Fibroblast of skin of back (primary cell): ENCODE measurements at places on chromosomes 12 and 14.

DNA sequence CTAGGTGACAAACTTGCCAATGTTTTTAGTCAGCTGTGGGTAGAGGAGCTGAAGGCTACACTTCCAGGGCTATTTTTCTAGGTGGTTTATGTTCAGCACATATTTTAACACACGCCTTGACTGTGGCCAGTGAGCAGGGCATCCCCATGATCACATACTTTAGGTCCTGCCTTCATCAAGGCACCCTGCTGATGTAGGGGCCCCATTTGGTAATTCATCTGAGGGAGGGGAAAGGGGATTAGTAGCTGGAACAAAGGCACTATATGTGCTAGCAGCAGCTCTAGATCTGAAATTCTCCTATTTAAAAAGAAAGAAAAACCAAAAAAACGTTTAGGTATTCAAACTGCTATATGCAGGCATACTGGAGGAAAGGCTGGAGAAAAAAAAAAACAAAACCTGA is 14.5 kb downstream of the EGLN3 start:
- no peak for DNase-seq

DNA sequence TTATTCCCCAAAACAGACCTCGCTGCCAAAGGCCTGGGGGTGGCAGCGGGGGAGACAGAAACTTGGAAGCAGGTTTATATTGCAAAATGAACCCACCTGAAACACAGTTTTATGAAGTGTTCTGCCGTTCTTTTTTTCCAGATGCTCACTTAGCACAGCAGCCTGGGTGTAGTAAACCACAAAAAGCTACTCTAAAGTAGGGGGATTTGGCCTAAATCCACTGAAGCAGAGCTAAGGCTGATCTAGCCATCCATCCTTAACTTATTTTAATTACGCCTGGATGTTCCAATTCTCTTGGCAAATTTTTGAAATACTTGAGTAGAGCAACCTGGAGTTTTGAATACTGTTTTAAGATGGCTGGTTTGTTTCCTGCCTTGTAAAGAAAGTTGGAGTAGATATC is 121.2 kb downstream of the GPR135 start:
- DNase-seq: no peak

DNA sequence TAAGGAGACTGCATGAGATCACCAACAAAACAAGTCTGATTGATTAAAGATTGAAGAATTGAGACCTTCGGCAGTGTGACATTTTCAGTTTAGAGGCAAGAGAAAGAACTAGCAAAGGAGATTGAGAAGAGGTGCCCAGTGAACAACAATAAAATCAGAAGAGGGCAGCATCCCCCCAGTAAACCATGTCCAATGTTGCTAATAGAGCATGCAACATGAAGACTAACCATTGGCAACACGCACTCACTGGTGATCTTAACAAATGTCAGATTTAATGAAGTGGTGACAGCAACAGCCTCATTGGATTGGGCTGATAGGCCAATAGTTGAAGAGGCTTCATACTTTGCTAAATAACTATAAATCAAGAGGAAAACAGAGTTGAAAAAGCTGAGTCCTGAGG is 20.7 kb upstream of the TAS2R14 start:
- DNase-seq: no peak

GRCh38 chr12:56206452-56207166 is 15.1 kb downstream of the RNF41 start:
- peak; percentile 61 for DNase-seq

DNA sequence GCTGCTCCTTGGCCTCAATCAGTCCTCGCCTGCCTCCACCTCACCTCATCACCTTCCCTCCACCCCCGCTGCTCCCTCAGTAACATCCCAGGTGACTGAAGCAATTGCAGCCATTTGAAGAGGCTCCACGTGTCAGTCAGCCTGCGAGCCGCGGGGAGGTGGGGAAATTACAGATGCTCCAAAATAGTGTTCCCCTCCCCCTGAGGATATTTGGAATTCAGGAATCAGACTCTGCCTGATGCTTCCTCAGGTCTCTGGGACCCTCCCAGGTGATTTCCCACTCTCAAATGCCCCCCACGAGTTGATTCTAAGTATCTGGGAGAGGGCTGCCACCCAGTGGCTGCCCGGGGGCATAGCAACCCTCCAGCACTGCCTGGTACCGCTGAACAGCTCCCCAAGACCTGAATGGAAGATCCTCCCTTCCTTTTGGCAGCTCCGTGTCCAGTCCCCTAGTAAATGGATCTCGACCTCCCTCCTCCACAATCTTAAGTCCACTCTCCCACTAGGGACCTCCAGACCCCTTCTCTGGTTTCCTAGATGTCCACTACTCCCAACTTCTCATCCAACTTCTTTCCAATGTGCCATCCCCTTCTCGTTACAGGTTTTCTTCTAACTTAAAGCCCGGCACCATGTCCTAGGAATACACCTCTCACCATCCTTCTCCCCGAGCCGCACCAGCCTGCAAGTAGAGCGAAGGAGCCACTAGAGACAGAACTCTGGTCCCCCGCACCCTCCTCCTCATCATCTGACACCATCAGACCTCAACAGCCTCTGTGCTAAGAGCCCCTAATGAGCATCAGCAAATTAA is 1.4 kb upstream of the ASIC1 start:
- peak; percentile 31 for DNase-seq

- no peak for DNase-seq
Measured at GRCh38 chr12:115838952-115839351, 438.5 kb downstream of the MED13L start.

GRCh38 chr14:35653045-35653444 is 119.1 kb downstream of the INSM2 start:
- DNase-seq: no peak

DNA sequence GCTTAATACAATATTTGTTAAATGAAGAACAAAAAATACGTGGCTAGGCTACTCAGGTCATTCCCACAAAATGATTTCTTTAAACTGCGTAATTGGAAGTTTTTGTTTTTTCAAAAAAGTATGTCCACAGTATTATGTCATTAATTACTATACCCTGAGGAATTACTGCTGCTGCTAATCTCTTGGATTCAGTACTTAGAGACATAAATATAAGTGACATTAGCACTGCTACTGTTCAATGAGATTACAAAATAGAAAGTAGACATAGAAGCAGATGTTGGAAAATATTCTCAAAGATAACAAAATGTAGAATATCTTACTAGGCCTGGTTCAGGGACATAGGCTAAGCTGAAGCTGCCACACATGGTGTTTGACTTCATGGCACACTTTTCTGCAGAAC is 36.3 kb downstream of the HMGA2 start:
- no peak for DNase-seq

- DNase-seq: no peak
Measured at GRCh38 chr12:131529196-131530040, 181.5 kb upstream of the SFSWAP start.

DNA sequence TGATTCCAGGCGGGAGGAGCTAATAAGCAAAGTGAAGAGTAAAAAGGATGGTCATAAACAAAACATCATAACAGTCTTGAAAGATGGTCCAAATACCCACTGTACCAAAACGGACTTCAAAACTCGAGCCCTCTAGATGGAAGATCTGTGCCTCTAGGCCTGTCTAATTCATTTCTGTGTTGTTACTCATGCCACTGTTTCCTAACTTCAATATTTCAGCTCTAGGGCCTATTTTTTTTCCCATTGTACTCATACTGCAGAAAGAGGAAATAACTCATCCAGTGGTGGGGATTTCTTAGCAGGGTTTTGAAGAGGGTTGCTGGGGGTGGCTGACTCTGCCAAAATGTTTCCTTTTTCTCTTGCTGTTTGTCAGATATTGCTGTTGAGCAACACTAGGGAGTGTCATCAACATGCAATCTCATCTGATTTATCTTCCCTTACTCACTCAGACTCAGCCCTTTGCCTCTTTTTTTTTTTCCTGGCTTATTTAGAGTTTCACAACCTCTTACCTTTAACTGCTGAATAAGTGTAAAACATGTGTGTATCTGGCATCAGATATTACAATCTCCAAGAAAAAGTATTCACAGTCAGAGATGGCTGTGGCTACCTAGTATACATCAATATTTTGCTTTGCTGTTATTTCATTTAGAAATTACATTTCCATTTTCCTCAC is 189.6 kb downstream of the DUSP6 start:
- DNase-seq: peak; percentile 98

DNA sequence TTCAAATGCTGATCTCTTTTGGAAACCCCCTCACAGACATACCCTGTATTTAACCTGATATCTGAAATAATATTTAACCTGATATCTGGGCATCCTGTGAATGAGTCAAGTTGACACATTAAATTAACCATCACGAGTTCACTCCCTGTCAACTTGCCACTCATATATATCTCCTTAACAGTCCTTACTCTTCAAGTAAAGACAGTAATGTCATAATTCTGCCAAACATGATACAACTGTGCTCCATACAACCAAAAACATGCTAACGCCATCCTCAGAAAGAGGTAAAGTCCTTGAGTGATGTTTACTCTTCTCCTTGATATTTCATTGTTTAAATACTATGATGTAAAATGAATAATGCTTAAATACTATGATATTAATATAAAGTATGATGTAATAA is 105.0 kb downstream of the PLCZ1 start:
- no peak for DNase-seq

GRCh38 chr12:90268574-90268973 is 559.9 kb upstream of the ATP2B1 start:
- no peak for DNase-seq

DNA sequence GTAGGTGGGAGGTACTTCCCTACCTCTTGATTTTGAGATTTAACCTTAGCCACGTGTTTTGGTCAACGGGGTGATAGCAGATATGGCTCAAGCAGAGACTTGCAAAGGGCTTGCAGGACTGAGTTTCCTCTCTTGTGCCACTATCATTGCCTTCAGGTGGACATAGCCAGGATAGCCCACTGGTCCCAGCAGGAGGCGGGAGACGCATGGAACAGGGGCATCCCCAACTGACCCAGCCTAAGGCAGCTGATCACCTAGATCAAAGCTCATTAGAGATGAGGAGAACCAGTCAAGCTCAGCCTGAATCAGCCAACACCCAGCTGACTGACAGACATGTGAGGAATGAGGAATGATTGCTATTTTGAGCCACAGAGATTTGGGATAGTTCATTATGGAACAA is 49.6 kb downstream of the CALM1 start:
- no peak for DNase-seq

- DNase-seq: peak; percentile 18
Measured at GRCh38 chr12:14264778-14265177, 100.7 kb upstream of the ATF7IP start.

DNA sequence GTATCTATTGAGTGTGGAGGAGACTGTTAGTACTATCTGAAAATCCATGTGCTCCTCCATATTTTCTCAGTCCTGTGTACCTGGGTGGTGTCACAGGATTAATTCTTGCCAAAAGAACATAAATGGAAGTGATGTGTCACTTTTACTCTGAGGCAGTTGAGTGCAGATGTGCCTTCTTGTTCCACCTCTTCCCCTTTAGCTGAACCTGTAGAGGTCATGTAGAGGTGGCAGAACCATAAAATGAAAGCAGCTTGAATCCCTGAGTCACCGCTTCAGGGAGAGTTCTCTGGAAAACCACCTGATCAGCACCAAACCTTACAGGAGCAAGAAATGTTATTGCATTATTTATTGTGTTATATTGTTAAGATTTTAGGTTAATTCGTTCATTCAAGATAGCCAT is 14.7 kb upstream of the SLC25A3 start:
- DNase-seq: no peak

GRCh38 chr12:109654357-109654756 is 59.3 kb upstream of the FAM222A start:
- DNase-seq: no peak

GRCh38 chr12:3342051-3342450 is 149.0 kb upstream of the PRMT8 start:
- DNase-seq: peak; percentile 26

DNA sequence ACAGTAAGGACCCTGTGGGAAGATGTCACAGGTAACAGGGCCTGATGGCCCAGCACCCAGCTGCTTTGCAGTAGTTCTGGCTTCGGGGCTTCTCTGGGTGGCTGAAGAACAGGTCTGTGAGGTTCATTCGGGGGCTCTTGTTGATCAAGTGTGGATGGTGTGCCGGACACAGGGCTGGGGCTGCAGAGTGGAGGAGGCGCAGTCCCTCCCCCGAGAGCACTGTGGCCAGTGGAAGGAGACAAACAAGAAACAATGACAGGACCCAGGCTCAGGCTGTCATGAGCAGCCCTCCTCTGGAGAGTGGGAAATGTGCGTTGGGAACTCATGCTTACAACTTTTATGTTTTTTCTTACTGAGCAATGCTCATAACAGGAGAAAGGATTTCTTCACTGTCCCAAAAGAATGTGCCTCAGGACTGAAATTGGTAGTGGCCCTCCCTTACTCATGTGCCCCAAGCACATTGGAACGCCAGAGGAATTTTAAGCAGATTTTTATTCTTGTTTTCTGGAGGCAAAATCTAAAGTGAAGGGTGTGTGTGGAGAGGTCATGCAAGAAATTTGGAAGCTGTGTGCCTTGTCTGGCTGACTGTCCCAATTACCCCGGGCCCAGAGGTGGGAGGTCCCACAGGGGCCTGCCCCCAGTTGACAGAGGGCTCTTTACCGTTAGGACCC is 233.8 kb downstream of the CACNA1C start:
- DNase-seq: peak; percentile 87

DNA sequence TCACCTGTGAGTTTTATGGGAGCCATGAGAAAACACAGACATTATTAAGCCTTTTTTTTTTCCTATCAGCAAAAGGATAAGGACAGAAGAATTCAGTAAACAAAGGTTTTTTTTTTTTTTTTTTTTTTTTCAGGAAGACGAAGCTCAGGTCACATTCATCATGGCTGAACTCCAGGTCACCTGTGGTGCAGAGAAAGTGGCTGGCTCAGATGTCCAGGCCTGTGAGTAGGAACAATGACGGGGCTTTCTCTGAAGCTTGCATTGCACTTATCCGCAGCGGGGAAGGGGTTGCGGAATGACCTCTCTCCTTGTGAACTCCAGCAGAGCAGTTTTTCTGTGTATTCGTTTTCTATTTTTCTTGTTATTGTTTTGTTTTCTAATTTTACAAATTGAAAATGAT is 759.6 kb upstream of the TMEM132C start:
- no peak for DNase-seq

DNA sequence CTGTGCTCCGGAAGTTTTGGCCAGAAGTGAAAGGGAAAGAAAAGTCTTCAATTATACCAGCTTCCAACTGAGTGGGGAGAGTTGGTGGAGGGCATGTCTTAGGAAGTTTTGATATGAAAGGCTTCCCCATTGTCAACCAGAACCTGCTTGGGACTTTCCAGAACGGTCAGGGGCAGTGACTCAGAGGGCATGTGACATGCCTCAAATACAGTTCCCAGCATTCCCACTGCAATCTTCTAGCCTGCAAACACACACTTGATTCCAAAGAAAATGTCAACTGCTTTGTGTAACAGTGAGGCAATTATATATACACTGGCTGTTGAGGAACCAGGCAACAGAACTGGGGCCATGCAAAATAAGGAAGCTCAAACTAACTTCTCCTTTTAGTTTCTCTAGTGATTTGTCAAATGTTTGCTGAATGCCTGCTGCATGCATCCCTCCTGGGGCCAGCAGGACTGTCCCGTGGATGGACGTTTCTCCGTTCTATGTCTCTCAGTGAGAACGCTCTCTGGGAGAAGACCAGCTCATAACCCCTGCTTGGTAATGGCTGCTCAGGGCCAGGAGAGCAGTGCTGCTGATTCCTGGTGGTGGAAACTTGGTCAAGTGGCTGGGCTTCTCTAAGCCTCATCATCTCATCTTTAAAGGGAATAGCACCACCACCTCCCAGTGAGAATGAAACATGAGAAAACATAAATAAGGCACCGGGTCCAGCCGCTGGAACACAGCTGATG is 18.3 kb downstream of the SLC25A47 start:
- DNase-seq: peak; percentile 66

- DNase-seq: no peak
Measured at GRCh38 chr12:122987086-122987951, 6.8 kb downstream of the ARL6IP4 start.
